NCI-H1694 (cell line): ENCODE measurements at places on chromosomes 3 and 15.

DNA sequence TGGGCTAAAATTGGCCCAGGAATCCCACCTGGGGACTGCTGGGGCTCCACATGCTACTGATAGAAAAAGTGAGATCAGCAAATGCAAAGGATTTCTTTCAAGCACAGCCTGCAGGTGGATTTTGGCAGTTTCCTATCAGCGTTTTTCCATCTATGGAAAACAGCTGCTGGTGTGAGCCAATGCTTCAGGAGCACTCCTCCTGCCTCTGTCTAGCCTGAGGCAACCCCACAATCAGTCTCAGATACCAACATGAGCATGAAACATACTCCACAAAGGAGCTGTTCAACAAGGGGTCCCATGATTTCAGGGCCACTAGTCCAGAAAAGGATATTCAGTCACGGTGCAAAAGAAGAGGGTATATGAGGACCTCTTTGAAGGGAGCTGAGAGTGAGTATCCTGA lies 311.5 kb upstream of the THBS1 start:
- DNase-seq: no peak

GRCh38 chr3:149452036-149452435 lies 22.5 kb upstream of the TM4SF4 start:
- no peak for DNase-seq

DNA sequence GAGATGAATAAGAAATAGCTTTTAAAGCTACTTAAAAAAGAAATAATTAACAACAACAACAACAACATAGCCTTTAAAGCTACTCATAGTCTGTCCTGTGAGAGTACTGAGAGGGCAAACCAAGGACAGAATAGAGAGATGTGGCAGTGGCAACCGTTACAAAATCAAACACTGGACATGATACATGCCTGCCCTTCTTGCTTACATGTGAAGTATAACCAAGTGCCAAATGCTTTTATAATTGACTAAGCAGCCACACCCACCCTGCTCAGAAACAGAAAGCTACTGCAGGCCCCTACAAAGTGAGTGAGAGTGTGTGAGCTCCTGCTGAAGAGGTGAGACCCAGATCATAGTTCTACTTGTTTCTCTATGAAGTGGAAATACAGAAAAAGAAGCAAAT lies 38.4 kb downstream of the NDUFB4 start:
- no peak for DNase-seq

GRCh38 chr3:77449459-77450350 lies 409.8 kb downstream of the ROBO2 start:
- DNase-seq: no peak

- DNase-seq: no peak
These were observed 28.8 kb downstream of the GOLIM4 start for GRCh38 chr3:168066882-168067281.

DNA sequence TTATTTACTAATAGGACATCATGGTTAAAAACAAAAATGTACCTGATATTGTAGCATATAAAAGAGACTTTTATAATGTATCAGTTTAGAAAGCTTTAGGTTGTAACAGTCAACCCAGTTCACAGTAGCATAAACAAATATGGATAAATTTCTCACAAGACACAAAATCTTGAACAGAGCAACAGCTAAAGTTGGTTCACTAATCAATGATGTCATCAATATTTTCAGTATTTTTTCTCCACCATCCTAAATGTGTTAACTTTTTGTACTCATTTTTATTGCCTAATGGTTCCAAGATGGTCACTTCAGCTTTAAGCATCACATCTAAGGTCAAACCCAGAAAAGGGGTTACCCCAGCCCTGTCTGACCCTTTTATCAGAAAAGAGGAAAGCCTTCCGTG lies 21.2 kb upstream of the NRG4 start:
- no peak for DNase-seq

- DNase-seq: no peak
These were observed 298.9 kb upstream of the CBLB start for GRCh38 chr3:106167728-106168127.

DNA sequence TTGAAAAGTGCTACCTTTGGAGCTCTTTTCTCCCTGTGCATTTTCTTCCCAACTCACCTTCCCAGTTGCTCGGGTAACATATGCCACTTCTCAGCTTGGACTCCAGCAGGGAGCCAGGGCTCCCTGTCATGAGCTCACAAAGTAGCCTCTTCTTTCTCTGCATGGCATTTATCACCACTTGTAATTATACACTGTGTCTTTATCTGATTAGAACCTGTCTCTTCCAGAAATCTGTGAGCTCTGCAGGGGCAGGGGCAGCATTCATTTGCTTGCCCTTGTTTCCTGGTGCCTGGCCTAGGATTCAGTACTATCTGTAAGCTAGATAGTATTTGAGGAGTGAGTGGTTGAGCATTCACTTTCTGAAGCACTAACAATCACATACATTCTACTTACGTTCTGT lies 100.9 kb downstream of the CLSTN2 start:
- DNase-seq: no peak

DNA sequence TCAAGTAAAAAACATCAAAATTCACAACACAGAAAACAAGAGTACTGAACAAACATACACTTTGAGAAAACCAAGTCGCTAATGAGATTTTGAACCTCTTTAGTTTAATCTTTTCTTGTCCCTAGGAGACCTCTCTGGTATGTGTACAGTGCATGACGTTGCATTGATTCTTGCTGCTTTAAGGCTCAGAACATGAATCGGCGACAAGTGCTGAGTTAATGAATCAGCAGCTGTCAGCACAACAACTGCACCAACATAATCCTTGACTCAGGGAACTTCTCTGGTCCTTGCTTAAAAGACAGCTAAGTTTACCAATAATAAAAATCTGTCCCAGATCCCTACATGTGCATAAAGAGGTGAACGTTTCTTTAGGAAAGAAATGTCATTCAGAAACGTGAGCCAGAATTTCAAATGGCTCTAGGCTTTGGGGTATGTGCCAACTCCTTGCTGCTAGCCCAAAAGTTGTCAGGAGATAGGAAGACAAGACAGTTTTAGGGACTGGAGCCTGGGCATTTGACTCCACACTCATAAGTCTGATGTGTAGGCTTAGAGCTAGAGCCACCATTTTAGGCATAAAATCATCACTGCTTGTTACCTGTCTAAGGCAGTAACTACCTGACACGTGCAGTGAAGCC lies 86.9 kb downstream of the IL5RA start:
- DNase-seq: peak; percentile 0

DNA sequence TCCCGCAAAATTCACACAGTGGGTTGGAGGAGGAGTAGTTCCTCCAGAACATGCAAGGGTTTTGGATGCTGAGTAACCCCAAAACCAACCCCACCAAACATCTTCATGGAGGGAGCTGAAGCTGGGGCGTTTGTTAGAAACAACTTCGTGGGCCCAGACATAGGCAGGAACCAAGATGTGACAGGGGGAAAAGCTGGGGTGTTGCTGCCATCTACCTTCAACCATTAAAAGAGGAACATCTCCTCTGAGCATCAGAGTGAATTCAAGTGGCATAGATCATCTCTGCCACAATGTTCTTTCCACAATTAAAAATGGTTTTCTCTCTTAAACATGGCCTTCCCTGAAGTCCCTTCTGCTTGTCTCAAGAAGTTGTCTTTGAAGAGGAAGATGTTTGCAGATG lies 20.5 kb downstream of the SIDT1 start:
- no peak for DNase-seq

DNA sequence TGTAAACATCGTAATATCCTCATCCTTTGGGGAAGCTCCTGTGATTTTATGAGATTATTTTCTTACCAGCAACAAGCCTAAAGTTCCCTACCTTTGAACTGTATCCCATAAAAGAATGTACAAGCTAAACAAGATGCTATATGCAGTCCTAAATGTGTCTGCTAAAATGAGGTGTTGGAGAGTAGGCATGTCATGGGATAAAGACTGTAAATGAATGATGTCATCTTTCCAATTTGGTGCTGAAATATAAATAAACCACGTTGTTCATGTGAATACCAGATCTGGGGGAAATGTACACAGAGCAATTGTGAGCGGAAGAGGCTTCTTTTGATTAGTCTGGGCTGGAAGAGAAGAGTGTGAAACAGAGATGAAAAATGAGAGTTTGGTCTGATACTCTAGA lies 214.9 kb upstream of the WNT5A start:
- DNase-seq: no peak

DNA sequence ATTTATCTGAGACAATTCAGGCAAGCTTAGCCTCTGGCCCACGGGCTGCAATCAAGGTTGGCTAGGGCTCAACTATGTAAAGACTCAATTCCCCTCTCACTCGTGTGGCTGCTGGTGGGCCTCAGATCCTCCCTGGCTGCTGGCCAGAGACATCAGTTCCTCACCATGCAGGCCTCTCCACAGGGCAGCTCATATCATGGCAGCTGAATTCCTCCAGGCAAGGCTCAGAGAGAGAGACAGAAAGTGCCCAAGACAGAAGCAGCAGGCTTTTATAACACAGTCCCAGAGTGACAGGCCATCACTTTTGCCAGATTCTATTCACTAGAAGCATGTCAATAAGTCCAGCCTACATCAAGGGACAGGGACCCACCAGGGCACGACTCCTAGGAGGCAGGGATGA lies 63.2 kb downstream of the XXYLT1 start:
- DNase-seq: no peak

GRCh38 chr3:17489139-17489538 lies 253.3 kb downstream of the TBC1D5 start:
- no peak for DNase-seq

- no peak for DNase-seq
These were observed 7.2 kb downstream of the MESP2 start for GRCh38 chr15:89783111-89783860.

DNA sequence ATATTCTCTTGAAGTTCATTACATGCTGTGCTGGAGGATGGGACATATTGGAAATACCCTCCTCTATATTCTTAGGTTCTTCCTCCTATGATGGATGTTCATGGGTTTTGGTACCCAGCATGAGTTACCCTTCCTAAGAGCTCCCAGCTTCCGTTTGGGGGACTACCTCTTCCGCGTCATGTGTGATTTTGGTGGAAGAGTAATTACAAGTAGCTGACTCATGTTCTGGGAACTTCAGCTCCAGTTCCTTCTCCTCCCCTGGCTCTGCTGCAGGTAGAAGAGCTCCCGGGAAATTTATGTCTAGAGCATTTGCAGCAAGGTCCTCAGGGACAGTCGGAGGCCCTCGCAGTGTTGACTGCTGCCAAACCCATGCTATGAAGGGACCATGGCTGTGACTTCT lies 208.8 kb upstream of the IL12A start:
- no peak for DNase-seq

- DNase-seq: no peak
These were observed 15.9 kb upstream of the USP3 start for GRCh38 chr15:63488398-63488960.

- no peak for DNase-seq
These were observed 4.2 kb downstream of the TP63 start for GRCh38 chr3:189635339-189635738.

- DNase-seq: no peak
These were observed 232.2 kb downstream of the UBE2E2 start for GRCh38 chr3:23435318-23435717.

- DNase-seq: no peak
These were observed 126.0 kb downstream of the ADAMTS17 start for GRCh38 chr15:100215843-100216169.

- DNase-seq: no peak
These were observed 114.5 kb upstream of the SPATA16 start for GRCh38 chr3:173255555-173255954.

DNA sequence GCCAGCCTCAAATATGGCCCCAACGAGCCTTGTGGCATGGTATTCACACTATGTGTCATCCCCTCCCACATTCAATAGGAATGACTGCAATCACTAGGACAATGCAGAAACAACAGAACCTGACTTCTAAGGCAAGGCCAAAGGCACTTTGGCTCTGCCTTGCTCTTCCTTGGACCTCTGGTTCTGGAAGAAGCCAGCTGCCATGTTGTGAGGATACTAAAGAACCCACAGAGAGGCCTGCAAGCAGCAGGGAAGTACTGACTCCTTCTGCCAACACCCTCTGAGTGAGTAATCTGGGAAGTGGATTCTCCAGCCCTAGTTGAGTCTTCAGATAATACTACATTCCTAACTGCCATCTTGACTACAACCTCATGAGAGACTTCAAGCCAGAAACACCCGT lies 64.7 kb downstream of the ADAMTS9 start:
- DNase-seq: no peak

- no peak for DNase-seq
These were observed 50.4 kb downstream of the IL12A start for GRCh38 chr3:160038862-160039562.

DNA sequence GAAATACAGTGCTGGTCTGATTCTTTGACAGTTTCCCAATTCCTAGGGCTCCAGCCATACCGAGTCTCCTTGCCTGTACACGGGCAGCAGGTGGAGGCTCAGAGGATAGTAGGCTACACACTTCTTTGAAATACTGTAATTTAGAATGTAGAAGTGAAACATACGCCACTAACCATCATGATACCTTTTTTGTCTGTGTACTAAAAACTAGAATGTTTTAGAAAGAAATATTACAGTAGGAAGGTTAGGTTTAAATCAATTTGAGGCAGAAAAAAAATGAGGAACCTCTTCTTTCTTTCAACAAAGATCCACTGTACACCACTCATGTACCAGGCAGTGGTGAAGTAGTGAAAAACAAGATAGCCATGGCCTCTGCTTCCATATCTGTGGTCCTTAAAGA lies 354.7 kb downstream of the MCTP2 start:
- DNase-seq: no peak

- DNase-seq: no peak
These were observed 22.8 kb downstream of the SLC9A9 start for GRCh38 chr3:143825513-143825912.

- no peak for DNase-seq
These were observed 1.3 kb upstream of the SRP14 start for GRCh38 chr15:40040293-40040635.

- DNase-seq: no peak
These were observed 22.2 kb upstream of the FGD5 start for GRCh38 chr3:14796403-14797077.

DNA sequence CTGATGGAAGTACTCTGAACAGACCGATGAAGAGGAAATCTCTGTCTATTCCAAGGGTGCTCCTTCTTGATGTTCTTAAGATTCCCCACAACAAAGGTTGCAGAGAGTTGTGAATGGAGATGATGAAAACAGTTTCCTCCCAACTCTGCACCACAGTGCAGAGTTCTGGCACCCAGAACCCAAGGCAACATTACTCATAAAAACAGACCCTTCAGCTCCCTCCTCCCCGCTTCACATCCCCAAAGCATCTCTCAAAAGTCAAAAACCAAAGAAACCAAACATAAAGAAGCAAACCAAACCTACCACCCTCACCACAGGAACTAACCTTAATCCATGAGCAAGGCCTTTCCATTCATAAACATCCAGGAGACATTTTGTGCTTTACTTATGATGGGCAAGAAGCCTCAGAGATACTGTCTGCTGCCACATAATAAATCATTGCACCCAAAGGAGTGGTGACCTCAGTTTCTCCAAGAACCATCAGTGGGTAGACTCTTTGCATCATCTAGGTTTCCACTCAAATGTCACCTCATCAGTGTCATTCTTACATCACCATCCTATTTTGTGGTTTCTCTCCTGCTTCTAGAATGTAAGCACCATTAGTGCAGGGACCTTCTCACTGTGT lies 13.2 kb downstream of the PCOLCE2 start:
- no peak for DNase-seq

- no peak for DNase-seq
These were observed 20.2 kb upstream of the GADL1 start for GRCh38 chr3:30914696-30915095.

GRCh38 chr15:39094116-39094515 lies 486.8 kb upstream of the THBS1 start:
- DNase-seq: no peak
